ENCODE measurements at places on chromosomes 3 and 15. TPM values are rescaled to one million over a fixed set of nuclear protein-coding genes. Genes with fewer than 3 reads are reported as not detected.

GRCh38 chr3:135788146-135788545 is 177.4 kb upstream of the PPP2R3A start:
- DNase-seq: no peak
- H3K27me3 ChIP-seq: no peaks in the 10 kb centered on the region
- H3K36me3 ChIP-seq: no peaks in the 10 kb centered on the region
- no peak overlapping the region for H3K27ac ChIP-seq

DNA sequence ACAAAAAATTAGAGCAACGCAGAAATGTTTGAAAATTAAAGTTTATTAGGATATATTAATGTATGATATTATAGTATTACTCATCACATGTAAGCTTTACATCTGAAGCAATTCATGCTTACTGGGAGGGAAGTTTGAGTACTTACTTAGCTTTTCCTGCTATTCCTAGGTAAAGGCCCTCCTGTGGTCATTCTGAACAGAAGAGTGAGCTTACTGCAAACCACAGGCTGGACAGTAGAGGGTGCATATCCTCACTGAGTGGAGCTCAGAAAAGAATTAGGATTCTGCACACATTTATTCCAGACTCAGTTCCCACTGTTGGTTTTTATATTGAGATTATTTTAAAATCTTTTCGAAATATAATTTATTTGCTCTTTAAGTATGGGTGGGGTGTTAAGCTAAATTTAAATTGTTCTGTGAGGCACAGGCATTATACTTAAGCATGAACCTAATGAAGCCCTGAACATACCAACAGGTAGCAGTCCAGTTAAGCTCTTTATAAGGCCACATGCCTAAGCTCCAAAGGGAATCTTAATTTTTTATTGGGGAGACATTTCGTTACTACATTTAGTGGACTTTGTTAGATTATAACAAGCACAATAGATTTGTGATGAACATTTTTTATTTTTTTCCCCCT is 10.2 kb downstream of the MRPS22 start:
- no peak overlapping the region for H3K27ac ChIP-seq
- no peaks in the 10 kb centered on the region for H3K27me3 ChIP-seq
- H3K36me3 ChIP-seq: no peaks in the 10 kb centered on the region
- no peak for DNase-seq
- no peak overlapping the region for H3K4me3 ChIP-seq

P2RY1 gene
- 16.0 TPM for total RNA-seq

KBTBD8 gene
- 1.1 TPM for total RNA-seq

- H3K27ac ChIP-seq: no peak overlapping the region
- H3K36me3 ChIP-seq: no peaks in the 10 kb centered on the region
- no peak for DNase-seq
- no peaks in the 10 kb centered on the region for H3K4me1 ChIP-seq
These were observed 43.3 kb upstream of the CCDC174 start for GRCh38 chr3:14608298-14608697.

- no peak overlapping the region for H3K4me3 ChIP-seq
- no peaks in the 10 kb centered on the region for H3K27me3 ChIP-seq
- H3K27ac ChIP-seq: no peak overlapping the region
- H3K36me3 ChIP-seq: no peaks in the 10 kb centered on the region
- DNase-seq: no peak
These were observed 41.4 kb upstream of the INSYN1 start for GRCh38 chr15:73794443-73795133.

GRCh38 chr3:46406788-46407611 is at the start of the genes CCR5AS and CCRL2:
CCR5AS (minus strand) TSS chr3:46407066.
CCRL2 (plus strand) TSS chr3:46407259; CDS start chr3:46408080, 821 bp downstream.
- no peaks in the 10 kb centered on the region for H3K36me3 ChIP-seq
- H3K27me3 ChIP-seq: no peaks in the 10 kb centered on the region
- peak within 1 kb of the TSS; percentile 54 for H3K4me3 ChIP-seq
- peak; percentile 93 for DNase-seq

PAK6 gene
- total RNA-seq: 4.7 TPM

- DNase-seq: no peak
- H3K36me3 ChIP-seq: no peaks in the 10 kb centered on the region
- no peaks in the 10 kb centered on the region for H3K27me3 ChIP-seq
These were observed at the start of gene GHRL for GRCh38 chr3:10292505-10293419. GHRL (minus strand) TSS chr3:10292947; CDS start chr3:10290180, 2,767 bp downstream.

GRCh38 chr3:34068505-34068904 is 270.1 kb downstream of the PDCD6IP start:
- no peaks in the 10 kb centered on the region for H3K36me3 ChIP-seq
- no peak overlapping the region for H3K4me3 ChIP-seq
- no peak for DNase-seq
- H3K27ac ChIP-seq: no peak overlapping the region

- no peaks in the 10 kb centered on the region for H3K4me1 ChIP-seq
- H3K36me3 ChIP-seq: no peaks in the 10 kb centered on the region
- H3K27me3 ChIP-seq: no peaks in the 10 kb centered on the region
- no peak overlapping the region for H3K4me3 ChIP-seq
These were observed 660.9 kb upstream of the NAALADL2 start for GRCh38 chr3:174198199-174198598.

- no peak for DNase-seq
- no peaks in the 10 kb centered on the region for H3K27me3 ChIP-seq
- H3K36me3 ChIP-seq: no peaks in the 10 kb centered on the region
- H3K27ac ChIP-seq: peak overlapping the region; percentile 64
- H3K4me3 ChIP-seq: no peak overlapping the region
These were observed 130.1 kb upstream of the PRICKLE2 start for GRCh38 chr3:64355401-64355807.

GRCh38 chr3:126130081-126130855 is 46.3 kb upstream of the SLC41A3 start:
- no peak overlapping the region for H3K4me3 ChIP-seq
- H3K4me1 ChIP-seq: no peaks in the 10 kb centered on the region
- DNase-seq: no peak
- no peak overlapping the region for H3K27ac ChIP-seq

GRCh38 chr3:175526609-175527280 is 667.6 kb downstream of the NAALADL2 start:
- H3K27ac ChIP-seq: no peak overlapping the region
- H3K4me1 ChIP-seq: no peaks in the 10 kb centered on the region
- no peak for DNase-seq
- no peaks in the 10 kb centered on the region for H3K27me3 ChIP-seq
- no peak overlapping the region for H3K4me3 ChIP-seq

SPATA12 gene
- total RNA-seq: not detected

DNA sequence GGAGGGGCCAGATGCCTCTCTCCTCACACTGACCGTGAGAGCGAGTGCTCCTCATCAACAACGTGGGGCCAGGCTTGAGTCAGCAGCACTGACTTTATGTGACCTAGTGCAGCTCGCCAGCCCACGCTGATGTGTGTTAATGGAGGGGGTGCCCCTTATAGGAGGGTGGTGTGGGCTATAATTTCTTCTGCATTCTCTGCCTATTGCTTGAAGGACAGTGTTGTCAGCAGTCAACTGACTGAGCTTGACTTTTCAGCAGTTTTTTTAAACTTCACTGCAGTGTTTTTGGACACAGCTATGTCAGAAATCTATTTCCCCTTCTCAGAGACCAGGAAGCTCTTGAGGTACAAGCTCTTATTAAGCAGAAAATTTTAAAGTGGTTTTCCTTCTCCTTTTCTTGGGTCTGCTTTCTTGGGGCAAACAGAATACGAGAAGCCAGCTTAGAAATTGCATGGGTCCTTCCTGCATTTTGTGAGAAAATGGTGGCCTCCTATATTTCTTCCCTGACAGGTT is 304.8 kb upstream of the CTDSPL start:
- H3K4me3 ChIP-seq: no peak overlapping the region
- H3K27ac ChIP-seq: no peak overlapping the region
- H3K27me3 ChIP-seq: no peaks in the 10 kb centered on the region
- H3K36me3 ChIP-seq: no peaks in the 10 kb centered on the region

BTD gene
- 51.9 TPM for total RNA-seq

AADAC gene
- 89.9 TPM for total RNA-seq

DNA sequence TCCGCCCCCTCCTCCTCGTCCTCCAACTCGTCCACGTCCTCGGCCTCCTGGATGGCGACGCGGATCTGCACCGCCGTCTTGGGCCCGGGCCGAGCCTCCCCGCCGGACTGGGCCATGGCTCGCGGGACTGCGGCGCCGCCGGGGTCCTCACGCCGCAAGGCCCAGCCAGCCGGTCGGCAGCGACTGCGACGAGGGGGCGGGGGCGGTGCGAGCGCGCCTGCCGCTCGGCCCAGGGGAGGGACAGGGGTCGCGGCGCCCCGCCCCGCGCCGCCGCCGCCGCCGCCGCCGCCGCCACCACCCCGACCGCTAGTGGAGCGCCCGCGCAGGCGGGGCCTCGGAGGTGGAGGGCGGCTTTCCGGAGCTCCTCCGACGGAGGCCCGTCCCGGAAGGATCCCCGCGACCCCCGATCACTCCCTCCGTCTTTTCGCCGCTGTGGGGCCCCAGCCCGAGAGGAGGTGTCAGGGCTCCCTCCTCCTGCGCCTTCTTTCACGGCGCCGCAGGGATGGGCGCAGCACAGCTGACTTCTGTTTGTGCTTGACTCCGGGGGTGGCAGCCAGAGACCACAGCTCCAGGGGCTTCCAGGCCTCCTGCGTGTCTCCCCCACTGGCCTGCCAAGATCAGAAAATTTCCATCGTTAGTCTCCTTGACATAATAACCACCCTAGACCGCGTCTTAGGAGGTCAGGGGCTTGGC is at the start of gene LARP6:
LARP6 (minus strand) TSS at position 185 of the 693 bp plus-strand sequence; CDS start at position 116, 69 bp downstream.
- H3K4me1 ChIP-seq: no peaks in the 10 kb centered on the region
- H3K4me3 ChIP-seq: peak within 1 kb of the TSS; percentile 55
- H3K36me3 ChIP-seq: no peaks in the 10 kb centered on the region

GRCh38 chr3:27360113-27361078 is 8.8 kb downstream of the NEK10 start:
- H3K27me3 ChIP-seq: no peaks in the 10 kb centered on the region
- peak overlapping the region; percentile 56 for H3K27ac ChIP-seq
- peaks cover 19% of the 10 kb centered on the region for H3K4me1 ChIP-seq
- no peaks in the 10 kb centered on the region for H3K36me3 ChIP-seq

ISLR2 gene
- 0.94 TPM for total RNA-seq

DNA sequence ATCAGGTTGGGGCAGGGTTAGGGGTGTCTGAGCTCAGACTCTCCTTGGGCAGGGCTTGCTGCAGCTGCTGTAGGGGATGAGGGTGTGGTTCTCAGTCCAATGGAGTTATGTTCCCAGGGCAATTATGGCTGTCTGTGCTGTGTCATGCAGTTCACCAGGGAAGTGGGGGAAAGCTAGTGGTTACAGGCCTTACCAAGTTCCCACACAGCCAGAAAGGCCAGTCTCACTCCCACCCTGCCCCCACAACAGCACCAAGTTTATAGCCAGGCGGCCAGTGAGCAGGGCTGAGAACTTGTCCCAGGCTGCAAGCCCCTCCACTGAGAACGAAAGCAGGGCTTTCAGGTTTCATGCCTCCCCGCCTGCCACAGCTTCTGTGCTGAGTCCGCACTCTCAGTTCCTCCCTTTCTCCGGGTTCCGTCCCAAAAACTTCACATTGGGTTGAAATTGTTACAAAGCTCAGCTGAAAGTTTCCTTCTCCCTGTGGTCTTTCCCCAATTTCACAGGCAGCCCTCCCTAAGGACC is 19.6 kb upstream of the CPOX start:
- DNase-seq: no peak
- no peak overlapping the region for H3K4me3 ChIP-seq
- no peaks in the 10 kb centered on the region for H3K36me3 ChIP-seq

DNA sequence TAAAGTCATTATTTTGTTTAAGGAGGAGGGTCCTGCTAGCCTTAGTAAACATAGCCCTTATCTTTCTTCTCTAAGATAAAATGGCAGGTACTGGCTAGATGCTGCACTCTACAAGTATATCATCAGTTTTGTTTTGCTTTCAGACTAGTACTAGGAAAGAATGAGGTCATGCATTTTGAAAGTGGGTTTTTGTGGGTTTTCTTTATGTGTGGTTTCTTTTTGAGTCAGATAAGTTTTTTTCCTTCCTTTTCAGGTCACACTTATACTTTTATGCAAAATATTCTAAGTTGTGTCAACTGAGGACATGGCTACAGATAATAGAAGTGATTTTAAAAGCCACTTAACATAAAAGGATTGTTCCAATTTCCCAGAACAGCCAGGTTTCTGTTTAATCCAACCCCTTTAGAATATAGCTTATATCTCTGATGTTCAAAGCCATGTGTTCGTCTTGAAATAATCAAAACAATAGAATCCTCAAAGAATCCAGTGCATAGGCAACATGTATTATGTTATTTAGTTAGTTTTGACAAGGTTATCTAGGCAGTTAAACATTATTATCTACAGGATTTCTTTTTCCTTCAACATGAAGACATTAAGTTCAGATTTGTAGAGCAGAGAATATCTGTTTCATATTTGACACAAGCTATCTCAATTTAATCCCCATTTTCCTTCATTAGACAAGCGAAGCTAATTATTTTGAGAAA is 406.2 kb downstream of the RBMS3 start:
- H3K27ac ChIP-seq: no peak overlapping the region
- H3K4me3 ChIP-seq: no peak overlapping the region
- no peaks in the 10 kb centered on the region for H3K4me1 ChIP-seq
- H3K27me3 ChIP-seq: no peaks in the 10 kb centered on the region
- DNase-seq: no peak

- no peak within 1 kb of the TSS for H3K4me3 ChIP-seq
- H3K27ac ChIP-seq: no peak within 1 kb of the TSS
- no peak for DNase-seq
- no peaks in the 10 kb centered on the region for H3K36me3 ChIP-seq
These were observed at the start of gene RTP2 for GRCh38 chr3:187702507-187703033. RTP2 (minus strand) TSS chr3:187702557; CDS start chr3:187702128, 429 bp downstream.

- no peaks in the 10 kb centered on the region for H3K27me3 ChIP-seq
- no peak for DNase-seq
- H3K4me1 ChIP-seq: no peaks in the 10 kb centered on the region
- H3K27ac ChIP-seq: no peak overlapping the region
- no peaks in the 10 kb centered on the region for H3K36me3 ChIP-seq
- no peak overlapping the region for H3K4me3 ChIP-seq
These were observed 70.7 kb downstream of the TOP2B start for GRCh38 chr3:25594007-25594502.

- no peaks in the 10 kb centered on the region for H3K4me1 ChIP-seq
- H3K27ac ChIP-seq: no peak overlapping the region
- no peak for DNase-seq
- no peaks in the 10 kb centered on the region for H3K36me3 ChIP-seq
- H3K4me3 ChIP-seq: no peak overlapping the region
These were observed 5.1 kb upstream of the VHL start for GRCh38 chr3:10136426-10137005.

GRCh38 chr3:152019508-152019907 is 146.1 kb downstream of the SUCNR1 start:
- no peaks in the 10 kb centered on the region for H3K27me3 ChIP-seq
- no peak overlapping the region for H3K27ac ChIP-seq
- H3K4me3 ChIP-seq: no peak overlapping the region

HIGD2B gene
- not detected for total RNA-seq

DNA sequence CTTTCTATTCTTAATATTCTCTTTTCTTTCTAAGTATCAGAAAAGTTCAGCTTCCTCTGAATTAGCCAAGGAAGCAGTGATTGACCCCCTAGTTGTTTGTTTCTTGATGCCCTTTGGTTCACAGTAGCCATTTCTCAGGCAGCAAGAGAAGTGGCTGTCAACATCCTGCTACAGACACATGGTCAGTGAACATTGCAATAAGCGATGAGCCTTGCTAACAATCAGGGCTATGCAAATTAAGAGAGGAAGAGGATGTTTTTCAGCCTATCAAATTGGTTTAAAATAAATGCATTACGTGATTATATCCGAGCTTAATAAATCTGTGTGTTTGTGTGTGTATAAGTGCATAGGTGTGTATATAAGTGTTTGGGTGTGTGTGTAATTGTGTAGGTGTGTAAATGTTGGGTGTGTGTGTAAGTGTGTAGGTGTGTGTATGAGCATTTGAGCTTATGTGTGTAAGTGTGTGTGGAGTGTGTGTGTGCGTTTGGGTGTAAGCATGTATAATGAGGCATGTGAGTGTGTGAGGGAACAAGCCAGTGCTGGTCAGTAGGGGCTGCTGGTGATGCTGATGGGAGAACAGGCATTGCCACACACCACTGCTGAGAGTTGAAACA is 78.1 kb upstream of the XCR1 start:
- H3K27ac ChIP-seq: no peak overlapping the region
- H3K4me3 ChIP-seq: no peak overlapping the region
- no peak for DNase-seq

All from Peyer's patch (tissue), 4 donors.